Inflammatory macrophage (primary cell): ENCODE measurements at places on chromosomes 6 and 20.

DNA sequence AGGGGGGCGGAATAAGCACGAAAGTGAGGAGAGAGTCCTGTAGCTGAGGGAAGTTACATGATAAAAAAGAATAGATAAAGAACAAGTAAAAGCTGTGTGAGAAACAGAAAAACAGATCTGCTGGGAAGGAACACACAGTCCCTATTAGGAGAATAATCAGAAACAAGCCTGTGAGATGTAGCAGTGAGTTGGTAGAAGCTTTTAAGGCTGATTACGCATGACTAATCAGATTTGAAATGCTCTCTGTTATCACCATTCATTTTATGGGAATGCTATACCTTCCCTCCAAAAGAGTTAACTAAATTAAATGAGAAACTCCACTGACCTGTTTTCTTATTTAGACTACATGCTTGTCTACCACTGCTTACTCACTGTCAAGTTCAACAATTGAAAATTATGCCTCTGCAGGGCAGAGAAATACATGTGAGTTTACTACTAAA is 15.8 kb downstream of the REPS1 start:
- no peak for DNase-seq

DNA sequence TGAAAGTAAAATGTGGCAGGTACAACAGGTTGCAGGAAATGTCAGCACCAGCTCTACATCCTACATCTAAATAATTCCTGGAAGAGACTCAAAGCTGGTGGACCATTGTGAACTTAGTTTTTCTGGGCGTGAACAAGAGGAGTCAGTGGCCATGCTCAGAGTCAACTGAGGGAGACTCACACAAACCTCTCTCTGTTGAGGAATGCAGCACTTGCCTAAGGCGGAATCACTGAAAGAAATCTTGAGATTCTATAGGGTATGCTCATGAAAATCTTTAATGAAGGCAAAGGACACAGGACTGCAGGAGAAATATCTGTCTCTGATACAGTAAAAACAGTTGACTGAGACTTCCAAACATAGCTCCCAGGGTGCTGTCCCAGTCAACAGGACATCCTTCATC is 22.5 kb downstream of the SLC17A4 start:
- DNase-seq, result no peak

DNA sequence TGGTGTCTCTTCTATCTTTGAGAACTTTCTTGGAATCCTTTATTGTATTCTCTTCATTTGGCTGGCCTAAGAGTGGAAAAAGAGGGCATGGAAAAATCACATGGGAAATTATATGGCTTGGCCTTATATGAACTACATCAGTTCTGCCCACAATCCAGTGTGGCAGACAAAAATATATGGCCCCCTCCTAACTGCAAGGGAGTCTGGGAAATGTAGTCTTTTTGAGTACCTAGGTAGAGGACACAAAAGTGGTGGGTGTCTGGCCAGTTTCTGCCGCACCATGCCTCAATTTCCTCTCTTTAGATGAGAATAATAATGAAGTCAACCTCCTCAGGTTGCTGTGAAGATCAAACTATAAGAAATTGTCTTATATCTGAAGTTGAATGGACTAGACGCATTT is 109.3 kb downstream of the SCP2D1 start:
- no peak for DNase-seq

DNA sequence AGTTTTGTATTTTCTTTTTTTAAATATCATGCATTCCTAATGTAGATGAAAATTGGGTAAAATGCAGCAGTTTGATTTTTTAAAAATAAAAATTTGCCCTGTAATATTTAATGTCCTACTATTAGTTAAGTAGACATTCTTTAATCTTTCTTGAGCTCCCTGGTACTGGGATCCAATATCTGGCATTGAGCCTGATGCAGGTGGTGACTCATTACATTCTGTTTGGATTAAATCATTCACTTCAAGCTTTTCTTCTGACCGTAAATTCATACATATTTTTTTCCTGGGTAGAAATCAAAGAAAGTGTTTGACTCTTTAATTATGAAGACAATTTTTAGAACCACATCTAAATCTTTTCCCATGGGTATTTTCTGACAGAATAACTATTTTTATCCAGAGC is 768.8 kb upstream of the SLC35B3 start:
- no peak for DNase-seq

- no peak for DNase-seq
Observed at GRCh38 chr6:70304616-70305015, 1.7 kb upstream of the COL9A1 start.

DNA sequence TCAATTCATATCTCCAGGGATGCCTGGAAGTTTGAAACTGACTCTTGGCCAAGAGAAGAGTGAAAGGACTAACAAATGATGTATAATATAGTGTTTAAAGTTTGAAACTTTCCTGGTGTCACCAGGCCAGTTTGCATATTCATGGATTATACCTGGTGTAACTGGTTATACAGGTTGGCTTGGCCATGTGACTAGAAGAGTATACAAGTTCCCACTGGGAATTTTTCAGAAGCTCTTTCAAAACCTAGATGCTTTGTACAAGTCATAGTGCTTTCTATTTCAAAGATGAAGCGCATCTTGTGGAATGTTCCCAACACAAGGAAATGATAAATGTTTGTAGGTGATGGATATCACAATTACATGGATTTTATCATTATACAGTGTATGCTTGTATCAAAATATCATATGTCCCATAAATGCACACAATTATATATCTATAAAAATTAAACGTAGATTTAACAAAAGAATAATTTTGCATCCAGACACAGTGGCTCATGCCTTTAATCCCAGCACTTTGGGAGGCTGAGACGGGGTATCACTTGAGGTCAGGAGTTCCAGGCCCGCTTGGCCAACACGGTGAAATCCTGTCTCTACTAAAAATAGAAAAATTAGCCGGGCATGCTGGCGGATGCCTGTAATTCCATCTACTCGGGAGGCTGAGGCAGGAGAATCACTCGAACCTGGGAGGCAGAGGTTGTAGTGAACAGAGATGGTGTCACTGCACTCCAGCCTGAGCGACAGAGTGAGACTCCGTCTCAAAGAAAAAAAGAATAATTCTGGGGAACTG is 1420.2 kb downstream of the GRIK2 start:
- DNase-seq, result no peak

DNA sequence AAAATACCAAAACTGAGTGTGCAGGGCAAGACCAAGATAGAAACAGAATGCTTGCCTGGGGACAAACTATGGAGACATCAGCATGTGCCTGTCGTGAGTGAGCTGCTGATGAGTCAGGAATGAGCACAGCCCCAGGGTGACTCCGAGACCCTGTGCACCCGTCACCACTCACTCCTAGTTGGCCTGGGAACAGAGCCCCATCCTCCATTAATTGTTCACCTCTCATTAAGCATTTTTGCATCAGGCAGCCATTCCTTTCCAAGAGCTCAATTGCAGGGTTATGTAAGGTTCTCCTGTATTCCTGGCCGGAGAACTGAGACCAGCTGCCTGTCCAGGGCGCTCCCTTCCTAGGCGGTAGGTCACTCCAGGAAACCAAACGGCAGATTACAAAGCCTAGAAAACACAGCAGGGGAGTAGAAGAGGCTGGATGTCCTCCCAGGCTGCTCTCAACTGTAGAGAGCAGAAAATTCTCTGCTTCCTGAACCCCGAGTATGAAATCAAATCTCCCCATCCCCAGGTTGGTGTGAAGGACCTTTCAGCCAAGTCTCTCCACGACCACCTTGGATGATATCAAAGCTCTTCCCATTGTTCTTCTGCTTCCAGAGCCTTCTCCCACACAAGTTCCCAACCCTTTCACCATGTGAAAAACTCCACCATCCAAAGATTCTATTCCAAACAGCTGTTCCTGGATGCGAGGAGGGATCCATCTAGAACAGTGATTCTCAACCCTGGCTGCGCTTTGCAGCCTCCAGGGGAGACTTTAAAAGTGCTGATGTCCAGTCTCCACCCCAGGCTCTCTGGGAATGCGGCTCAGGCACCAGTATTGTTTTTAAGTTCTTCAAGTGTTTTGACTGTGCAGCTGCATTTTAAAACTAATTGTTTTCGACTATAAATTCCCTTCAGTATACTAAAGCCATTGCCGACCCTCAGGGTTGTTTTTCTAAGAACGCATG is 532.6 kb upstream of the JARID2 start:
- DNase-seq, result peak; percentile 85

DNA sequence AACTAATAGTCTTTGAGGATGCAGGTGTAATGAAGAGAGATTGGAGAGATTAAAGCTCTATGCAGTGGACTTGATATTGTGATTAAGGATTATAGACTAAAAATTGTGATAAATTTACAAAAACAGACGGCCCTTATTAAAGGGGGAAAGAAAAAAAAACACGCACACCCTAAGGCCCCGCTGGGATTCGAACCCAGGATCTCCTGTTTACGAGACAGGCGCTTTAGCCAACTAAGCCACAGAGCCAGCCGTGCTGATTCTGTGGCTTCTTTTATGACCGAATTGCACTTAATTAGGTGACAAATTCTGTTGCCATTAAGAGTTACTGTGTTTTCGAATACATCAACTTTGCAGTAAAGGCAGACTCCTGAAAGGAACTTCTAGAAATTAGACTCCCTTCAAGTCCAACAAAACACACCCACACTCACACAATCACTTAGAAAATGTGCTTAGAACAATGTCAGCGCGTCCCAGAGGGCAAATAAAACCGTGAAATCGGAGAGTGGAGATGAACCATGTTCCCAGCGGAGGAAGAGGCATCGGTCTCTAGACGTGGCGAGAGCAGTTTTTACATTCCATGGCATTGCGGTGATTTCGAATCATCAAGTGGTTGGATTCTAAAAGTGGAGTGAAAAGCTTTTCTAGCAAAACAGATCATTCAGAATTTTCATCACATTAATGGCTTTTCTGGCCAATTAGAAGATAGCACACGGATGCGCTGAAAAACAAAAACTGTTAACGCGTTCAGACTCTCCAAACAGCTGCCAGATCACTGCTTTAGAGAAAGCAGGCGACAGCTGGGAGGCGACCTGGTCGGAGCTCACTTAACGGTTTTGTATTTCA is 122.6 kb downstream of the GPX5 start:
- DNase-seq, result peak; percentile 69

DNA sequence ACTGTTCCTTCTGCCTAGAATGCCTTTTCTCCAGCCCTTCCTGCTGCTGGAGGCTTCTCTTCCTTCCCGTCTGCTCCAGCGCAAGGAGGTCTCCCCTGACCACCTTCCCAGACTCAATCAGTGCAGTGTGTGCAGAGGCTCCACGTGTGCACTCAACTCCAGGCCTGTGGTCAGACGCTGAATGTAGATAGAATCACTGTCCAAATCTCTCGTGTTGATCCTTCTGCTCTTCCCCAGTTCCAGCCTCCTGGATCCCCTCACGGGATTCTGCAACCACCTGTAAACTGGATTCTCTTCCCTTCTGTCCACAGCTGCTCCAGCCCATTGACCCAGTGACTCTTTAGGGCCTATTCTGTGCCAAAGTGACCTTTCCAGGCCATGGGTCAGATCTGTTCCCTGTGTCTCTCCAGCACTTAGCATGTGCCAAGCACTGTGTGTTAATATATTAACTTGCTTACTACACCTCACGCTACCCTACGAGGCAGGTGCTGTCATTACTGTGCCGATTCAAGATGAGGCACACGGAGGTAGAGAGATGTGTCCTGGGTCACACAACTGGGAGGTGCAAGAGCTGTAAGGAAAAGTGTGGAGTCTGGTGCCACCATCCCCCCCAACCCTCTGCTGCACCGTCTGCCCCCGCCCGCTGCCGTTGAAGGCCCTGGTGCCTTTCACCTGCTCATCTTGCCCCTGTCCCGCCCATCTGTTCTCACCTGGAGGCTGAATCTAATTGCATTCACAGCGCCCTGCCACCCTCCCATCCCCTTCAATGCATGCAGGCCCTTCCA is 112.2 kb downstream of the SULF2 start:
- DNase-seq, result no peak

DNA sequence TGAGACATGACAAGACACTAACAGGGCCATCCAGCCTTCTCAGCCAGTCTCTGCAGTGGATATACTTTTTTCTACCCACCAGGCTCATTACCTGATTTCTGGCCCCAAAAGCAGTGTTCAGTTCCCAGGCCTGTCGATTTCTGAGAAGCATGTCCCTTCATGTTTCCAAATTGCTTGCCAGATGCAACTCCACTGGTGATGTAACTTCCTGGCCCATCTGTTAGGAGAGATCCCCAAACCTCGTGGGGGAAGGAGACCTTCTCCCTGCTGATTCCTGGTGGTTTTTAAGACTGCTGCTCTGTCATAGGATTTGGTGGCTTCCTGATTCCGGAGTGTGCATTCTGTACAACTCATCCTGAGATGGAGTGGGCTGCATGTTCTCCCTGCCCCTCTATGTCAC is 31.6 kb upstream of the MRPS10 start:
- DNase-seq, result peak; percentile 53

- DNase-seq, result peak; percentile 23
Observed at GRCh38 chr6:36720251-36721141, 22.9 kb downstream of the RAB44 start.

DNA sequence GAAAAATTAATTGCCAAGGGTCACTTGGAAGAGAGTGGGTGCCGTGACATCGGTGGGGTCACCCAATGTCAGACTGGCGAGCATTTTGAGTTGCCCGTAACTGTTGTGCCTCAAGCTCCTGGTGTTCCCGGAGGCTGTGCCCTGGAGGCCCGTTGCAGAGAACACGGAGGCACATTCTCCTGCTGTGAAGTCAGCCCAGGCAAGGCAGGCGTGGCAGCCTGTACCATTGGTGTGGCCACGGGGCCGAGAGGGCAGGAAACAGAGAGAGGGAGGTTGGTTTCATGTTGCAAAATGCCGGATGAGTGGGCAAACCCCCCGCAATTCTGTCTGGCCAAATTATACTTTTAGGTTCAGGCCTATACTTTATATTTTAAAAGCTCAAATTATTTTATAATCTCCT is 81.2 kb downstream of the THBS2 start:
- DNase-seq, result no peak

GRCh38 chr6:30327232-30327746 is 562 bp downstream of the TRIM39 start:
- peak; percentile 8 for DNase-seq

DNA sequence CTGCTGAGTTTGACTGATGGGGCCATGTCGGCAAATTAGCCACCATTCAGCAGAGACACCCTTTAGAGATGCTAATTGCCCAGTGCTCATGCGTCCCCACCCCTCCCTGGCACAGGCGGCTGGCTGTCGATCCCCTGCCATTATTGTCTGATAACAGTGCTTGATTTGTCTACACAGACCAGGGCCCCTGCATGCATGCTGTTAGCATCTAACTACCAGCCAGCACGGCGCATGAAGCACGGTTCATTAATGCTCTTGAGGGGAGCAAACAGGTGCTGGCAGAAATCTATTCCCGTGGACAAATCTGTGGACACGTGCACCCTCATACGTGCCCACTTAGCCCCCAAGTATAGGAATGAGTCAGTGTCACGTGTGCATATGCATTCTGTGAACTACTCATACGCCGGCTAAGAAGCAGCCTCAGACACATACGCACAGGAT is 32.2 kb downstream of the KCNB1 start:
- DNase-seq, result no peak

GRCh38 chr20:48440916-48441315 is 386.9 kb downstream of the PREX1 start:
- DNase-seq, result no peak

DNA sequence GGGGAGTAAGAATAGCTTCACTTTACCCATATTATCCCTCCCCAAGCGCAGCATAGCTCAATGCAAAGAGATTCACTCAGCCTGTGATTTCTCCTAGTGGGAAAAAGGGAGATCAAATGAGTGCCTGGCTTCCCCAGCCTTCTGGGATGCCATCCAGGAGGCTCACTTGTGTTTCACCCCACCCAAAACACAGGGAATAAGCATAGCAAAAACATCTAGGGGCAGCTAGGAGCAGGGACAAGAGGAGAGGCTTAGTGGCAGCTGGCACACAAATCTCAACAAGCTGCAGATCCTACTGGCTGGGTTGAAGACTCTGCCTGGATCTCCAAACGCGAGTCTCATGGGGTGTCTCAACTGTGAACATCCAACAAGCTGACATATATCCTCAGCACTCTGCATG is 715.8 kb downstream of the RNF144B start:
- DNase-seq, result no peak
